ENCODE measurements at places on chromosomes 3 and 15.

GRCh38 chr3:16071206-16071605 is 103.3 kb upstream of the GALNT15 start:
- no peak for DNase-seq

GRCh38 chr3:16052964-16053363 is 121.5 kb upstream of the GALNT15 start:
- DNase-seq = no peak

- no peak for DNase-seq
Observed at GRCh38 chr15:51758645-51759044, 7.2 kb downstream of the TMOD2 start.

DNA sequence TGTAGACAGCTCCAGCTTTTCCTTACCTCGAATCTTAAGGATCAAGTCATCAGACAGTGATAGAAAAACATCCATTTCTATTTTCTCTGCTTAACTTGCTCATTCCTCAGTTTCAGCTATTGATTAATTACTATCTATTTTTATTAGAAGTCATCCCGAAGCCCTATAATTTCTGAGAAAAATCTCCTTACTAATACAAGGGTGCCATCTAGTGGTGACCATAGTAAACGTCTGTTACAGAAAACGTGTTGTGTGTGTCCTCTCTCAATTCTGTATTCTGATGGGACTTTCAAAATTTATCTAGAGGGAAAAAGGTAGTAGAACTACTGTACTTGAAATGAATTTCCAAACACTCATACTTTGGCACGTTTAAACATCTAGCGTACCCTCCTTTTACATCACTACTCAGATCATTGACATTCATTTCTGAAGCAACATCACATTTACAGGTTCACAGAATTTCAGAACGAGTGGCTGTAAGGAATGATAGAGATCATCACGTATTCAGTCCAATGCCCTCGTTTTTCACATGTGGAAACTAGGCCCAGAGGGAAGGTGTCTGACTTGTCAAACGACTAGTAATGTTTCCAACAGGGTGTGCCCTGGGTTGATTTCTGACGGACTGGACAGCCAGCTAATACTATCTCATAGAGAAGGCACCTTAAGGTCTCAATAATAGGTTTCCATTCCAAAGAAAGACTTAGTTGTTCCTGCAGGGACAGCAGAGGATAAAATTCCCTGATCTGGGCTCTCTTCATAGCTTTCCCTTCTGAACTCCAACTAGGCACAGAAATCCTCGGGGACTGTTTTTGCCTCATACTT is 25.6 kb downstream of the HACD2 start:
- no peak for DNase-seq

DNA sequence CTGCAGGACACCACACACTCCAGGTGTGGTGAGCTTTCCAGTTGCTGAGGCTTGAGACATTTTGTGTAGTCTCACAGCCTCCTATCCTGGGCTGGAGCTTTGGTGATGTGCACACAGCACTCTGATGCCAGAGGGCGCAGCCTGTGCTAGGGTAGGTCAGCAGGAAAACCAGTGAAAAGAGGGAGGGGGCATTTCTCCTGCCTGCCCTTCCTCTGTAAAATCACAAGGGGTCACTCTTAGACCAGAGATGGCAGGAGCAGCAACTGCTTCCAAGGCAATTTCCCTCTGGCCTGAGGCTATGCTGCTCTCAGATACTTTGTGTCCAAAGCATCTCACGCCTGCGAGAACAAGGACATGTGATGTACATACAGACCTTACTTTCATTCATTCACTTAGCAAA is 16.5 kb upstream of the MUSTN1 start:
- no peak for DNase-seq

- no peak for DNase-seq
Observed at GRCh38 chr3:355622-356021, 159.1 kb downstream of the CHL1 start.

DNA sequence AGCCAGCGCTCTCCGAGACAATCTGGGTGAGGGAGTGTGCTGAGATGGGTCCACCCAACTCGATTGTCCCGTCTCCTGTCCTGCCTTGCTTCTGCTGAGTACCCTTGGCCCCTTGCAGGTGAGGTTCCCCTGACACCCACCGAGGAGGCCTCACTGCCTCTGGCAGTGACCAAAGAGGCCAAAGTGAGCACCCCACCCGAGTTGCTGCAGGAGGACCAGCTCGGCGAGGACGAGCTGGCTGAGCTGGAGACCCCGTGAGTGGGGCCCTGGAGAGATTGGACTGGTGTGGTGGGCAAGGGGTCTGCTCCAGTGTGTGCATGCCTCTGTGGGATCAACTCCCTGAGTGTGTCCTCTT is 23.6 kb downstream of the NBEAL2 start:
- DNase-seq = no peak

- no peak for DNase-seq
Observed at GRCh38 chr3:73633453-73633852, 8.7 kb upstream of the PDZRN3 start.

- DNase-seq = no peak
Observed at GRCh38 chr3:128232376-128233178, 79.3 kb downstream of the EEFSEC start.

- no peak for DNase-seq
Observed at GRCh38 chr3:178203165-178203564, 333.1 kb upstream of the KCNMB2 start.

DNA sequence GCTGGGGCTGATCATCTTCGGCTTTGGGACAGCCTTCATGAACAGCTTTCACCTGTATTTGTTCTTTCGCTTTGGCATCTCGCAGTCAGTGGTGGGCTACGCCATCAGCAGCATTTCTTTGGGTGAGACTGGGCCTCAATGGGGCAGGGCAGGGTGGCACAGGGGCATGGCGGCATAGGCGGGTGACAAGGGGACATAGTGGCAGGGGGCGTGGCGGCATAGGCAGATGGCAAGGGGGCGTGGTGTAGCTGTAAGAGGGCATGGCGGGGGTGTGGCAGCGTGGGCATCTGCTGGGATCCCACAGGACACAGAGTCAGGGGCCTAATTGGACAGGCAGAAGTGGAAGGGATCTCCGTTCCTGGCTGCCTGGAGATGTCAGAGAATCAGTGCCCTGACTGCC is 25.5 kb downstream of the SLC22A14 start:
- no peak for DNase-seq
